Stimulated activated CD4-positive, alpha-beta T cell treated with anti-CD3 and anti-CD28 coated beads, Interleukin-12 subunit alpha, Interleukin-12 subunit beta, amount 100 ng/mL, for 24 hours (primary cell): ENCODE measurements at places on chromosomes 11 and 22.
A peak's percentile ranks its signal among the peaks of the same experiment; 100 is the strongest.

- no peak for DNase-seq
These were observed 37.4 kb downstream of the CSRP3 start for GRCh38 chr11:19164230-19164855.

GRCh38 chr11:119345685-119346084 is 820 bp downstream of the MFRP start:
- no peak for DNase-seq

DNA sequence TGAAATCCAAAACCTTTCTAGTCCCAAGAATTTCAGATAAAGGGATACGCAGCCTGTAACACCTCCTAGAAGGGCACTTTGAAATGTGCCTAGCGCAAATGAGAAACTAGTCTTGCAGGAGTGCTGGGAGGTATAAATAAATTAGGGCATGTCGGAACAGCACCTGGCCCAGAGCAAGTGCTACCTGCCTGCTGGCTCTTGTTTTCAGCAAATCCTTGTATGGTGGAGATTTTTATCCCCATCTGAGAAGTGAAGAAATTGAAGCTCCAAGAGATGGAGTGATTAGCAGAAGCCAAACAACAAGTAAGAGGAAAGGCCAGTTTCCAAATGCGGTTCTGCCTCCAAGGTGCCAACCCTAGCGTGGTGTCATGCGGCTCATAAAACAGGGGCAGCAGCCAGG is 36.7 kb upstream of the TFIP11 start:
- DNase-seq: no peak

GRCh38 chr11:5581014-5581413 is 337 bp downstream of the OR52B6 start:
- no peak for DNase-seq

DNA sequence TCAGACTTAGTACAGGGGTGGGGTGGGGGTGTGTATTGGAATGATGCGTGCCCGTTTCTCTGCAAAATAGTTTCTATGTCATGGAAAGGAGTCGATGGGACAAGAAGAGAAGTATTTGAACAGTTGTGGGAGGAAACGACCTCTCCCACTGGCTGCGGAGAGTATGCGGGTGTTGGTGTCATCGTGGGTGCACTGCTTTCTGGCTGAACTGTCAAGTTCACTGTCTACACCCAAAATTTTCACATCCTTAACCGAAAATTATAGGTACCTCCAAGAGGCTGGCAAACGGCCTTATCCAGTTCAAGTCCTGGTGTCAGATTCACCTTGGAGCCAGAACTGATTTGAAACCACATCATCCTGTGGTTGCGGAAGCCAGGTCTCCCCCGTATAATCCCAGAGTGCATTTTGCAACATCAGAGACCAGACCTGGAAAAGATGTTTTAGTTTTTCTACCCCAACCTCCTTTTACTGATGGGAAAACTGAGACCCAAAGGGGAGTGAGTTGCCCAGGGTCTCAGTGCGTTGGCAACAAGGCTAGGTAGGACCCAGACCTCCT is 497 bp upstream of the SSRP1 start:
- no peak for DNase-seq

DNA sequence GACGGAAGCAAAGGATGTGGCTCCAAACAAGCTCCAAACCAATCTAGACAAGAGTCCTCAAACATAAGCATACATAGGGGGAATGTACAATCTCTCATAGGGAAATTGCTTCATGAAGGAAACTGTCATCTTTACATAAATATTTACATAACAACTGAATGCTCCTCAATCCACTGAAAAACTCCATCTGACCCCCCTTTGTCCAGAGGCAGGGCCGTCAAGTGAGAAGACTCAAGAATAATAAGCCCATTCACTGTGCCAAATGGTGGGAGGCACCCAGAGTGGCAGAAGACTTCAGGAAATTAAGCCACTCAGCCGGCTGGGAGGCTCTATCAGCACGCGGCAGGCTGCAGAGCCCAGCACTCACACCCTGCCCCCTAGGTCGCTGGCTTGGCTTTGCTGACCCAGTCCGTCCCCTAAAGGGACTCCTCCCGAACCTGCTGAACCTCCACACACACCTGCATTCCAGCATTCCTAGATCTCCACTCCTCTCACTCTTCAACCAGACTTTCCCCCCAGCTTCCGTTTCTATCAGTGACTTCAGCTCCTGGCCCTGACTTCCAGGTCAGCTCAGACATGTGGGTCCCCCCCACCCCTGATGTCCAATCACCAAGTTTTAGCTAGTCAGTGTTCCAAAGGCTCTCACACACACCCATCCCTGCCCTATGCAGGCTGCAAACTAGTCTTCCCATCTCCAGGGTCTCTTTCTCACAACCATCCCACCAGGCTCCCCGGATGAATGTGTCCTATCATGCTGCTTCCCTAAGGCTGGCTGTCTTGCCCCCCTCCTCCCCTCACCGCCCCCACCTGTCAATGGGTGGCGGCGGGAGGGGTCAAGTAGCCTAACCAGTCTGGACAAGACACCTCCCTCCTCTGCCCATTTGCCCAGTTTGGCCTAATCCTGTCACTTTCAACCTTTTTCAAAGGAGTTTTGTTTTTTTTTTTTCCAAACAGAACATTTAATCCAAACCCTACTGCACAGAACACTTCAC is 11.3 kb downstream of the VPS37C start:
- DNase-seq: no peak

GRCh38 chr22:50683994-50684371 is 11.4 kb downstream of the SHANK3 start:
- no peak for DNase-seq

- no peak for DNase-seq
These were observed 44.9 kb upstream of the FADD start for GRCh38 chr11:70158201-70158600.

DNA sequence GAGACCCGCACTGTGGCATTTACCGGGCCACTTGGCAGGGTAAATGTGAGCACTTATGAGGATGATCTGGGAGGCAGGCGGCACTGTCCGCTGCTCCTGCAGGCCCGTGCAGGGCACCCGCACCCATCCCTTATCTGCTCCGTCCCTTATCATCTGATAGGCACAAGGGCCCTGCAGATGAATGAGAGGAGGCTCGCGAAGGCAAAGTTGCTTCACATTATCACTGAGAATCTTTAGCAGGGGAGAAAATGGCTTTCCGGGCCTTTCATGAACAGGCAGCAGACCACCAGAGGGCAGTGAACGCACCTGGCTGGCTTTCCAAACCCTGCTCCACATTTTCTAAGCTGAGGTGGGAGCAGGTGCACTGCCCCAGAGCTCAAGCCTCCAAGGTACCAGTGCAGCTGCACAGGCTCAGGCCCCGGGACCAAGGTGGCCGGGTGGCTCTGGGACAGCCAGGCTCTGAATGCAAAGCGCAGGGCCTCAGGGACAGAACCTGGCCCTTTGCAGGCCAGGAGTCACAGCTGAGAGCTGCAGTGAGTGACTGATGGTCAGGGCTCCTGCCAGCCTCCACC is 165.6 kb downstream of the SHANK2 start:
- no peak for DNase-seq

DNA sequence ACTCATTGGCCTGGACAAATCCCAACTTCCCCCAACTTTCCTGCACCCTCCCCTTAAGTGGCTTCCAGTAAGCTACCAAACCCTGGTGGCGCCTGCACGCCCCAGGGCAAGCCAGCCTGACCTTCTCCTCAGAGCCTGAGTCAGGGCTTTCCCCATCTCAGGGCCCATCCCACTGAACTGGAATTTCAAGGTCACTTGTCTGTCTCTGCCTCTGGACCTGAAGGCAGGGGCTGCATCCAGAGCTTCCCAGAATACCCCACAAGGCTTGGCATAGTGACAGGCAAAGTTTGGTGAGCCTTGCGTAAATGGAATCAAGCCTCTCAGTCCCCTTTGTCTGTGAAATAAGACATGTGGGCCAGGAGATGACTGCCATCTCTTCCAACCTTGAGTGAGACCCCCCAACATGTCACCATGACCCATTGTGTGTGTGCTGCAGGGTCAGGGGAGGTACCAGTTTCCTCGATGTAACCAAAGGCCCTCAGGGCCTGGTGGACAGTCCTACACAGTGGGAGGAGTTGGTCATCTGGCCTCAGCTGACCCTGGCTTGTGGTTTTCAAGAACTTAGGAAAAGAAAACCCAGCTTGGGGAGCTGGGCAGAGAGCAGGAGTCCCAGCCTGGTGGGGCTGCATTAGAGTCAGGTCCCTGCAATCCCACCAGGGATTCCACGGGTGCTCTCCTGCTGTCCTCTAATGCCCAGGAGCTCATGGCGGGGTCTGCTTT is 8.9 kb downstream of the ALX4 start:
- no peak for DNase-seq

- DNase-seq: no peak
These were observed 621.5 kb upstream of the B3GAT1 start for GRCh38 chr11:135033540-135033939.

- no peak for DNase-seq
These were observed 40.4 kb downstream of the FLI1 start for GRCh38 chr11:128734103-128734831.

DNA sequence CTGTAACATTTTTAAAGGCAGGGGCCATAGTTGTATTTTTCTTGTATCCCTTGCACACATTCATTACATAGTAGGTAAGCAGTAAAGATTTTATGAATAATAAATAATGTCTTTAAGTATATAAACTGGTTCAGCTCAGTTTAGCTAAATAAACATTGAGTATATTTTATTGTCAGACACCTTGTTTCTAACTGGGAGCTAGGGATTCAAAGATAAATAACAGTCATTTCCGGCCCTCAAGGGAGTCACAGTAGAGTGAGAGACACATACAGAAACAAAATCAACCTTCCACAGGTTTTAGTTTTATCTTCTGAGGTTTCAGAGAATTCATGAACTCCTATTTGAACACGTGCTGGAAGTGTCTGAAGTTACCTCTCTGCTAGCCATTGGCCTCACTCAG is 760.2 kb downstream of the DLG2 start:
- DNase-seq: no peak

- DNase-seq: no peak
These were observed 115.8 kb downstream of the LDLRAD3 start for GRCh38 chr11:36059660-36060059.

DNA sequence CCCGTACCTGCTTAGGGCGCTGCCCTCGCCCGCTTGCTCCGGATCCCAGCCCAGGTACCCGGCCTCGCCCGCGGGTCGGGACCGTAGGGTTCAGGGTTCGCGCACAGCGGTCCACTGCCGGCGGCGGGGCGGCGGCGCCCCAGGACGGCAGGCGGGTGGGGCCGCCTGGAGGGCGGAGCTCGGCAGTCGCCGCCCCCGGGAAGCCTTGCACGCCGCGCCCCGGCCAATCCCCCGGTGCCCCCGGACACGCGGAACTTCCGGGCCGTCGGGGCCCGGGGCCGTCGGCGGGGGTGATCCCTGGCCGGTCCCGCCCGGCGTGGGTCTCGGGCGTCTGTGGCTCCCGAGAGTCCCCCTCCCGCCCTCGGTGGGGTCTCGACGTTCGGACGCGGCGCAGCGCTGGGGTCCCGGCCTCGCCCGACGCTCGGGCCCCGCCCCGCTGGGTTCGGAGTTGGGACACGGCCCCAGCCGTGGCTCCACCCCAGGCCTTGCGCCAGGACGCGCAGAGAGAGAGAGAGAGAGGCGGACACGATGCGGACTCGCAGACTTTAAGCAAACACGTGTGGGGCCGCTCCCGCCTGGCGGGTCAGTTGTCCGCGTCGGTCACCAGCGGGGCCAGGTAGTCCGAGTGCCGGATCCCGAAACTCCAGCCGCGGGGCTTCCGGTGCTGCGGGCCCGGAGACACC is at the start of gene TYMP:
TSS of gene TYMP (minus strand) at position 116 of the 683 bp plus-strand sequence. CDS start 303 bp downstream, outside the sequence.
- DNase-seq: peak; percentile 59

GRCh38 chr11:22460181-22460580 is 122.0 kb downstream of the SLC17A6 start:
- DNase-seq: no peak

- no peak for DNase-seq
These were observed 39.6 kb upstream of the CTTN start for GRCh38 chr11:70358753-70359152.

- DNase-seq: no peak
These were observed 12.0 kb upstream of the MALAT1 start for GRCh38 chr11:65486570-65487466.

GRCh38 chr11:96307776-96308140 is 35.2 kb downstream of the MAML2 start:
- no peak for DNase-seq

DNA sequence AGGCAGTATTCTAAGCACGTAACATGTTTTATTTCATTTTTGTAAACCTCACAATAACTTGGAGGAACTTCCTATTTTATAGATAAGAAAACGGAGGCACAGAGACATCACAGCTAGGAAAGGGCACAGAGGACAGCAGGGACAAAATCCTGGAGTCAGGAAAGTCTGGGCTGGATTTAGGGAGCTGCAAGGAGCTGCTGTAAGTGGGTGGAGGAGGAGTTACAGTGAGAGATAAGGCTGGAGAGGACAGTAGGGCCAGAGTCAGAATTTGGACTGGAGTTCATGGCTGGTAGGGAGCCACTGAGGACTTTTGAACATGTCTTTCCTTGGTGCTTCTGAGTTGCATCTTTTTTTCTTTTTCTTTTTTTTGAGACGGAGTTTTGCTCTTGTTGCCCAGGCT is 32.2 kb upstream of the PTPRJ start:
- DNase-seq: no peak

DNA sequence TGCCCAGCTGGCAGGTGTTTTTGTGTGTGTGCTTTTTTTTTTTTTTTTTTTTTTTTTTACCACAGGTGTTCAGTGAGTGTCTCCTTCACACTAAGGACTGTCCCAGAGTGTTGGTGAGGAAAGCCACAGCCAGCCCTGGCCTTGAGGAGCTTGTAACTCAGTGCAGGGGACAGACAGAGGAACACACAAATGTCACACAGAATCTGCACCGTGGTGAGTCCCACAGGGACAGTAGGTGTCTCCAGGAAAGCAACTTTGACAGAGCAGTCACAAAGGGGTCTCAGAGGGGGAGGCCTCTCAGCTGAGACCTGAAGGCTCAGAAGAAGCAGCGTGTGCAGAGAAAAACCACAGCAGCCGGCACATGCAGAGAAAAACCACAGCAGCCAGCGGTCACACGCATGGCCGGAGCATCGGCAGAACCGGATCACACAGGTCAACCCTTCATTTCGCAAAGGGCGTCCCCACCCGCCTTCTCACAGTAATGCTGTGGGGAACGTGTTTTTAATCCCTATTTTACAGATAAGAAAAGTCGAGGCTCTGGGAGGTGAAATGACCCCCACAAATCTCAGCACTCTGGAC is 101.7 kb upstream of the PRR5 start:
- no peak for DNase-seq

DNA sequence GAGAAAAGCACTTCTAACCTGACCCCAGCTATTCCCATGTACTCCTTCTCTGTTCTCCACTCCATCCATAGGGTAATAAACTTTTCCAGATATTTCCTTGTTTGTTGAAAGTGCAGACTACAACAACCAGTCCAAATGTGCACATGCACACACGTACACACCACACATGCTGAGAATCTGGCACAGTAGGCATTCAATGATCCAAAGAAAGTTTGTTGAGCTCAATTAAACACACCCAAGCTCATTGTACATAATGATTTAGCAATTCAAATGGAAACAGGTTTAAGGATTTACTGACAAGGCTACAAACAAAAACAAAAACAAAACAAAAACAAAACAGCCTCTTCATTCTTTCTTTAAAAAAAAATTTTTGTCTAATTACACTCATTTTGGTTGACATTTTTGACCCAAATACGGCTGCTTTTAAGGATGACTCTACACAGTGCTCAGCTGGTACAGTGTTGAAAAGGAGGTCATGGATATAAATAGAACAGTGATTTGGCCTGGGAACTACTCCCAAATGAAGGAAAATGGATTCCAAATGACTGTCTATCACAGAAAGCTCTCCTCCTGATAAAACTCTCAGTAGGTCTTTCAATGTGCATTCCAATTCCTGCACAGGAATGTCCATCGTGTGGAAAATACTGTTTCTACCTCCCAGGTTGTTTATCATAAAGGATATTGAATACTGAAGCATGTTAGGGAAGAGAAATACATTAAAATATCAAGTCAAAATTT is 232.2 kb downstream of the GUCY1A2 start:
- DNase-seq: no peak

- no peak for DNase-seq
These were observed 19.6 kb downstream of the PPFIBP2 start for GRCh38 chr11:7533199-7534041.
